Activated CD8-positive, alpha-beta memory T cell treated with anti-CD3 and anti-CD28 coated beads for 24 hours (primary cell): ENCODE measurements at places on chromosomes 4 and X.
A peak's percentile ranks its signal among the peaks of the same experiment; 100 is the strongest.

GRCh38 chrX:46561824-46562657 lies 11.5 kb upstream of the CHST7 start:
- peak; percentile 52 for DNase-seq

- no peak for DNase-seq
Observed at GRCh38 chrX:135528254-135528653, 7.8 kb downstream of the INTS6L start.

GRCh38 chrX:3134316-3134945 lies 93.2 kb downstream of the ARSF start:
- DNase-seq: no peak

GRCh38 chr4:6339818-6340445 lies 70.3 kb downstream of the WFS1 start:
- DNase-seq: no peak

DNA sequence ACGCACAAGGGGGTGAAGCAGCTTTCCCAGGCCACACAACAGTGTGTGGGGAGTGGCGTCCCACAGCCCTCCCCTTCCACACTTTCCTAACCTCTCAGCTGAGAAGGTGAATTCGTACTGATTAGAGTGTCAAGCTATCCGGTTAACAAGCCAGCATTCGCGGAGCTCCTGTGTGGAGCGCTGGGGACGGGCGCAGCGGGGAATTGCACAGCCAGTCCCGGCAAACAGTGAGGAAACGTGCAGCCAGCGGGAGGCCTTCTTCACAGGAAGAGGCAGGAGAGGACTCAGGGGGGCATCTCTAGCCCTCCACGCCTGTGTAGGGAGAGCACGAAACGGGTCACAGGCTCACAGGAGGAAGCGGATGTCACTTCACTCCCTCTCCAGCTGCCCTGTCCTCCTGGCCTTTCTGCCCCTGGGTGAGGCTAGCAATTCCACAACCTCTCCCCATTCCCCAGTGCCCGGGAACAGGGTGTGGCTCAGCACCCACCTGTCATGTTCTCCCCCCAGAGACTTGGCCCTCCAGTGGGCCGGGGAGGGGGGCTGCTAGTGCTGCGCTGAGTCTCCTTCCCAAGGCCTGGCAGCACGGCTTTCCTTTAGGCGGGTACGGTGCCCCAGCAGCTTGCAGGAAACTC lies 117.3 kb downstream of the CPZ start:
- DNase-seq: peak; percentile 26

- no peak for DNase-seq
Observed at GRCh38 chr4:153555730-153556434, 89.7 kb downstream of the TMEM131L start.

GRCh38 chr4:5460106-5460801 lies 248.1 kb downstream of the EVC2 start:
- peak; percentile 57 for DNase-seq

DNA sequence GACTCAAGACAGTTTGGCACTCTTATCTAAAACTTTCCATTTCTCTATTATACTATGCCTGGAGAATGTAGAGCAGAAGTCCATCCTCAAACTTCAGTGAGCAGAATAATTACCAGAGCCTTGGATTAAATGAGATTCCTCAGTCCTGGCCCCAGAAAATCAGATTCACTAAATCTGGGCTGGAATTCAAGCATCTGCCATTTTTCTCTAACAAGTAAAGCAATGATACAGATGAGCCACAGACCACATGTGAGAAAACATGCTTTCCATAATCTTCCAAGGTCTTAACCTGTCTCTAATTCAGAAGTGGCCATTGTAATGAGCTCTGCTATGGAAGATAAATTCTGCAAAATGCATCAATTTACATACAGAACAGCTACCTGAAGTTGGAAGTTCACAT lies 25.4 kb downstream of the SOWAHB start:
- DNase-seq: no peak

GRCh38 chr4:176882206-176882605 lies 89.5 kb upstream of the VEGFC start:
- no peak for DNase-seq

DNA sequence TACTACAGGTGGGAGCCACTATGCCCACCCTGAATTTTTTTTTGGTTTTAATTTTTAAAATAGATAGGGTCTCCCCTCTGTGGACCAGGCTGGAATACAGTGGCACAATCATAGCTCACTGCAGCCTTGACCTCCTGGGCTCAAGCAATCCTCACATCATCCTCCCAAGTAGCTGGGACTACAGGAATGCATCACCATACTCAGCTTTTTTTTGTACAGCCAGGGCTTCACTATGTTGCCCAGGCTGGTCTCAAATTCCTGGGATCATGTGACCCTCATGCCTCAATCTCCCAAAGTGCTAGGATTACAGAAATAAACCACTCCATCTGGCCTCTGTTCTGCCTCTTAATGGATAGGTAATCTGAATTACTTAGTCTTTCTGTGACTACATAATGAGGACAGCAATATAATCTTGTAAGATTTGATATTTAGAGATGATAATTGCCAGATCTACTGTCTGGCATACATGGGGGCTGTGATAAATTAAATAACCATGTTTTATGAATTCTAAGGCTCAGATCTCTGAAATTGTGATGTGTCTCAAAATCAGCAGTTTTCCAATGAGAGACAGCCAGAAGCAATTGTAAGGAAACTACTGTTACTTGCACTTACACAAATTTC lies 26.7 kb downstream of the PDS5A start:
- DNase-seq: no peak

DNA sequence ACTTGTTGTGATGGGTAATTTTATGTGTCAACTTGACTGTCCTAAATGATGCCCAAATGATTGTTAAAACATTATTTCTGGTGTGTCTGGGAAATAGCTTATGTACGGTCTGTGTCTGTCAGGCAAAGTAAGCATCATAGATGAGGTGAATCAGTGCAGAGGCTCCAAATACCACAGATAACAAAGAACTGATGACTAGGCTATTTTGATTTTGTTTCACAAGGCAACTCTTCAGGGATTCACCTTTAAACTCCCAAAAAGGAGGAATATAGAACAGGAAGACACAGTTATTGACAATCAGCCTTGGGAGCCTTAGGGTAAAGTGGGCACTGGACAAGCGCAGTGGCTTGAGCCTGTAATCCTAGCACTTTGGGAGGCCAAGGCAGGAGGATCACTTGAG lies 290.7 kb downstream of the PCDH10 start:
- no peak for DNase-seq

GRCh38 chr4:8477676-8478075 lies 37.1 kb downstream of the TRMT44 start:
- DNase-seq: no peak

GRCh38 chrX:123340696-123341095 lies 156.6 kb downstream of the GRIA3 start:
- no peak for DNase-seq

DNA sequence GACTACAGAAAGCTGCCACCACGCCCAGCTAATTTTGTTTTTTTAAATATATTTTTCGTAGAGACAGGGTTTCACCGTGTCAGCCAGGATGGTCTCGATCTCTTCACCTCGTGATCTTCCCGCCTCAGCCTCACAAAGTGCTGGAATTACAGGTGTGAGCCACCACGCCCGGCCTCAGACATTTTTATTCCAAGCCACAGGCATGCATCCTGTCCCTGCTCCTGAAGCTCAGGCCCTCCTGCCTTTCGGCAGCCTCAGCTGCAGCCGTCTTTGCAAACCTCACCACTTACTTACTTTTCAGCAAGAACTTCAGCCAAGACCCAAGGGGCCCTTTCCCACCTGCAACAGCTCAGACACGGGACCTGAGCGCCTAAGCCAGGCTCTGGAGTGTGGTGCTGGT lies 26.0 kb downstream of the FAM53A start:
- DNase-seq: no peak

DNA sequence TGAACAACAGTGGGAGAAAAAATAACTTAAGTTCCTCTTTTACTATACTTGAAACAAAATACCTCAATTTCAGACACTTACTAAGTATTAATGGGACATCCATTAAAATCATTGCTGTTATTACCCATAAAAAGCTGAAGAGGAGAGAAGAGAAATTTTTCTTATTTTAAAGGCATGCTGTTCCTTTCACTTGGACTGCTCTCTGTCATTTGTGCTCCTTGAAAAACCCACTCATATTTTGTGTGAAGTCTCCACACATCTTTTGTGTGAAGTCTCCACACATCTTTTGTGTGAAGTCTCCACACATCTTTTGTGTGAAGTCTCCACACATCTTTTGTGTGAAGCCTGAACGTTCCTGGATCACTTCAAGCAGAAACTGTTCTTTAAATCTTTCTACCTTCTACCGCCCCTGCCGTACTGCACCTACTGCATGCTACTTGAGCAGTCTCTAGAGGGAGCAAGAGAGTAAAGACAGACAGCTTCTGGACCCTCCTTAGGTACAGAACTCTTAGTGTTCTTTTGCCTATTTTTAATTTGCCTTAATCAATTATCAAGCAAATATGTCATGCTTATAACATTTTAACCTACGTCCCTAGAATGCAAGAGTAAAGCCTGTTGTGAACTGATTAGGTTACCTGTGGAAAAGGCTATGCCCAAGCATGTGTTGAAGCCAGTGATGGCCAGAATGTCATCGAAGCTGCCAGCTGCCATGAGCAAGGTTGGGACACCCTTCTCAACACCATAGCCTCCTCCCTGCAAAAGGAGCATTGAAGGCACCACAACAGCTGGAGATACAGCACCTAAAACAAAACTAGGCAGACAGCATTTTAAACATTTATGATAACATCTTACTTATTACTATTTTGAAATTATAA lies 27.1 kb upstream of the SLC9B1 start:
- DNase-seq: no peak

GRCh38 chrX:46750889-46751288 lies 8.0 kb downstream of the SLC9A7 start:
- DNase-seq: no peak

DNA sequence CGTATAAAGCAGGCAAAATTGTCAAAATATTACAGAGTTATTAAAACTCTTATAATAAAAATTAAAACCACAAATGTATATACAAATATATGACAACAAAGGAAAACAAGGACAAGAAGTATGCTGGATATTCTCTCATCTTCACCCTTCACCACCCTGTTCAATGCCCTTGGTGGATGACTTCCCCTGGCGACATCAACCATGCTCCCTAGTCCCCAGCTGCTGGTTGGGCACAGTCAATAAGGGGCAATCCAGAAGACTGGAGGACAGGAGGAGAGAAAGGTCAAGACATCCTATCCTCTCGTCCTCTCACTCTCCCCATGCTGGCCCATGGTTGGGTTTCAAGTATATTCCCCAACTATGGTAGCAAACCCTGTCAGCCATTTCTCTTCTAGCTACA lies 71.2 kb downstream of the CXCL13 start:
- DNase-seq: no peak

DNA sequence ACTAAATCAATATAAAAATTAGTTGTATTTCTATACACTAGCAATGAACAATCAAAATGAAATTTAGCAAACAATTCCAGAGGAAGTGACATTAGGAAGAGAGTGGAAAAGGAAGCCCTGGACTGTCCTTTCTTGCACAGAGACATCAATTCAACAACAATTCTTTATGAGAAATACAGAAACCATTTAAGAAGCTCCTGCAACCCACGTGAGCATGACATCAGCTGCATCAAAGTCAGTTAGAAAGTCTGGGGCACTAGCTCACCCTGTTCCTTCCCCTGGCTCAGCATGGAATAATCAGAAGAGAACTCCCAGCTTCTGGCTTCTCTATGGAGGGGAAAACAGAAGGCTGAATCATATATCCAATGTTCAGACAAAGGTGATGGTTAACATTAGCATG lies 48.6 kb upstream of the STARD8 start:
- DNase-seq: no peak

DNA sequence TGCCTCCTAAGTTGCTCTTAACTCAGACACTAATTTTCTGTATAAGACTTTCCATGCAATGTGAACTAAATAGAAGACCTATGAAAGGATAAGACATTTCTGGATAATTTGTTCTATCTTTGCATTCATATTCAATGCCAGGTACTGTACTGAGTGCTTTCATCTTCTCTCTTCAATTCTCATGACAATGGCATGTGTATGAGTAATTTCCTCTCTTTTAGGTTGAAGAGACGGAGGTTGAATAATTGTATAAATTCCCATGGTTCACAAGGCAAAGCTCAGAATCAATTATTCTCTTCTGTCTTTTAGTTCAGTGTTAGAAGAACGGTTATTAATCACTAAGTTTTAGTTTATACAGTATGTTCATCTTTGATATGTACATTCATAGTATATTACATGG lies 29.3 kb upstream of the CFAP299 start:
- no peak for DNase-seq

- DNase-seq: no peak
Observed at GRCh38 chrX:20452487-20452886, 185.8 kb upstream of the RPS6KA3 start.

- no peak for DNase-seq
Observed at GRCh38 chrX:141673946-141674345, 24.6 kb downstream of the SPANXD start.

DNA sequence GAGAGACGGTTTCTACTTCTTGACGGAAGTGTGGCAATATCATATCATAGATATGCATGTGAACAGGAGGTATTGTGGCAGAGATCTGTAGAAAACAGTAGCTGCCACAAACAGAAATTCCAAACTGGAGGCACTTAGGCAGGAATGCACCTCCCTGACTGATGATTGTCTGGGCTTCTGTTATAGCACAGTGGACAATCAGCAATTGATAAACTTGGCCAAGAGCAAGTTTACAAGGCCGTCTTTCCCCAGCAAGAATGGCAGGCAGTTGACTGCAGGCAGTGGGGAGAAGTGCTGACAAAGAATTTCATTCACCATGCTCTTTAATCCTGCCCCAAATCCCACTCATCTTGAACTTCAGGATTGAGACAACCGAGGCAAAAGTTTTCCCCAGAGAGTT lies 114.4 kb upstream of the STOX2 start:
- no peak for DNase-seq

DNA sequence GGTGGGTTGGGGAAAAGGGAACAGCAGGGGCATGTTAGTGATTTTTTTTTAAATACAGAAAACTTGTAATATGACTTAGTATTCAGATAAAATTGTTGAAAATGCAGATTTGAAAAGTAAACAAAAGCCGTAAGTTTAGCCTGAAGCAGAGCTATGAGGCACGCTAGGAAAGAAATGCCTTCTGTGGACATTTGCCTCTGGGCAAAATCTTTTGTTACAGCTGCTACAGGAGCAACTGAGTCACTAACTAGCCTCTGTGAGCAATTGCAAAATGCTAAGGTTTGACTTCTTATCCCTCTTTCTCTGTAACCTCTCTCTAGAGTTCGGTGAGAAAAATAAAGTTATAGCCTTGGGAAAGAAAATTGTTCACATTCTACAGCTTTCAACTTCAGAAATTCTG lies 350.0 kb downstream of the SLC7A11 start:
- DNase-seq: no peak

- DNase-seq: no peak
Observed at GRCh38 chrX:2521092-2521926, 20.5 kb upstream of the DHRSX start.

DNA sequence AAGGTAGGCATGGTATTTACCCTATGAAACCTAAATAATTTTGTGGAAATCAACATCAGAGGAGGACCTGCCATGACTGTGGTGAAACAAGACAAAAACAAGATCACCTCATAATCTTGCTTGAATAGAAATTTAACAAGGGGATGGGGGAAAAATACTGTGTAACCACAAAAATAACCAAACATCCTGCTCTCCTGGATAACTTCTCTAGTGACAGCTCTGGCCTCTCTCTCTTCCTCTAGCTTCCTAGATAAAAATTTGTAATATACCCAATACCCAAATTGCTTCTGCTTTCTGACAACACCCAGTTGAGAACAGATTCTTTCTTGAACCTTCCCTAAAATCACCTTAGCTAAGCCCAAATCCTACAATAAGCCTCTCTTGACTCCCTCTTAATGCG lies 11.9 kb upstream of the TIGD2 start:
- no peak for DNase-seq

GRCh38 chr4:13641084-13641483 lies 13.6 kb upstream of the BOD1L1 start:
- DNase-seq: no peak

GRCh38 chrX:105314458-105314857 lies 94.0 kb upstream of the TEX13A start:
- DNase-seq: no peak
